Stimulated activated CD8-positive, alpha-beta memory T cell treated with anti-CD3 and anti-CD28 coated beads, Interleukin-15, amount 100 ng/mL, for 4 hours (primary cell): ENCODE measurements at places on chromosomes 3 and 15.

DNA sequence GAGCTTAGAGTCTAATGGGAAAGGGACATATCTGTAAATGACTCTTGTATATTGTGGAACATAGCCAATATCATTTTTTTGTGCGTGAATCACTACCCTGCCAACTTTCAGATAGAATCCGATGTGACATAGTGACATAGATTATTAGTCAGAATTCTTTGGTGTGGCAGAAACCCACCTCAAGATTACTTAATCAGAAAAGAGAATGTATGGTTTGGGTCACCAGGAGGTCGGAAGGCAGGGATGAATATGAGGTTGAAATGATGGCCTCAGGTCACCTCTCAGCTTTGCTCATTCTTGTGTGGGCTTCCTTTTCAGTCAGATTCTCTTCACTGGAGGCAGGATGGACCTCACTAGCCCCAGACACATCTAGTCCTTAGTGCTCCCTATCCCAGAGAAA is 41.4 kb downstream of the SNAPC5 start:
- DNase-seq: no peak

DNA sequence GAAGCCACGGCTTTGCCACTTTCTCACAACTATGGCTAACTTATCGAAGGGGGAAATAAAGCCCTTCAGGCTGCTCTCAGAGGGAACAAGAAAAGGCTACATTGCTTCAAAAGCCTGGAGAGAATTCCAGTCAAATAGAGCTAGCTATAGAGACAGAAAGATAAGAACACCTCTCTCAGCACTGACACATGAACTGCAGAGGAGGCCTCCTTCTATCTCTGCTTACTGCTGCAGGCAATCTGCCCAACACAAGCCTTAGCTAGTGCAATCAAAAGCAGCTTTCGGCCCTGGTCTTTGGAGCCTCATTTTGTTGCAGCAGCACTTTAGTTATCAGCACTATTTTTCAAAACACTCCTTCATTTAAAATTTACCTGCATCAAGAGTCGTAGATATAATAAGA is 118.4 kb upstream of the ROBO1 start:
- no peak for DNase-seq

DNA sequence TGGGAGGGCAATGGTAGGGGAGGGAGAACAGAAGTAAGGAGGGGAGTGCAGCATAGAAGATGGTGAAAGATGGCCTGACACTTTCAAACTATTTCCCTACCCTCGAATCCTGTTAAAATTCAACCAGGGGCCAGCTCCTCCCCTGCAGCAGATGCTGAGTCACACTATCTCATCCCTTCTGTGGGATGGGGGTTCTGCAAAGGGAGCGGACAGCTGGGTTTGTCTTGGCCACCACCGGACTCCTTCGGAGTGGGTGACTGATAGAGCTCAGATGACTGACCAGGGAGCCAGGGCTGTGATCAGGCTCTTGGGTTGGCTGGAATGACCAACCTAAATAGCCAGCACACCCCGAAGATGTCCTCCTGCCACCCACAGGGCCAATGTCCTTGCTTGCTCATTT is 33.6 kb upstream of the TMCC1 start:
- DNase-seq: no peak

DNA sequence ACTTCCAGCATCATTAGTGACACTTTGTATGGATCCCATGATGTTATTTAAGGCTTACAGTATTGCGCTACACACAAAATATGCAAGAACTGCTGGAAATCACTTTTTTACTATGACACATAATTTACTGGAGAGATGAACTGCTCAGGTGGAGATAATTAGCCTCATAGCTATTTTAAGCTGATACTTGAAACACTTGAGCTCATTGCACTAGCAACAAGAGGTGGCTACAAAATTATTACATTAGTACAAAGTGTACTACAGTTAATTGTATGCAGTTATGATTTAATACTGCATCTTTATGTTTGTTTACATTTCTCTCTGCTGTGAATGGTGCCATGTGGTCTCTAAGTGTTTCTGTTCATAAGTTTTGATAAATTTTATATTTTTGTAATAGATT is 6.5 kb upstream of the LZTFL1 start:
- no peak for DNase-seq

DNA sequence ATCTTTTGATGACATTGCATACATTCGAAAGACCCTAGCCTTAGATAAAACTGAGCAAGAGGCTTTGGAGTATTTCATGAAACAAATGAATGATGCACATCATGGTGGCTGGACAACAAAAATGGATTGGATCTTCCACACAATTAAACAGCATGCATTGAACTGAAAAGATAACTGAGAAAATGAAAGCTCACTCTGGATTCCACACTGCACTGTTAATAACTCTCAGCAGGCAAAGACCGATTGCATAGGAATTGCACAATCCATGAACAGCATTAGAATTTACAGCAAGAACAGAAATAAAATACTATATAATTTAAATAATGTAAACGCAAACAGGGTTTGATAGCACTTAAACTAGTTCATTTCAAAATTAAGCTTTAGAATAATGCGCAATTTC is 16.7 kb downstream of the KCNMB3 start:
- no peak for DNase-seq

- DNase-seq: no peak
Observed at GRCh38 chr15:51030649-51031316, 63.9 kb downstream of the TNFAIP8L3 start.

DNA sequence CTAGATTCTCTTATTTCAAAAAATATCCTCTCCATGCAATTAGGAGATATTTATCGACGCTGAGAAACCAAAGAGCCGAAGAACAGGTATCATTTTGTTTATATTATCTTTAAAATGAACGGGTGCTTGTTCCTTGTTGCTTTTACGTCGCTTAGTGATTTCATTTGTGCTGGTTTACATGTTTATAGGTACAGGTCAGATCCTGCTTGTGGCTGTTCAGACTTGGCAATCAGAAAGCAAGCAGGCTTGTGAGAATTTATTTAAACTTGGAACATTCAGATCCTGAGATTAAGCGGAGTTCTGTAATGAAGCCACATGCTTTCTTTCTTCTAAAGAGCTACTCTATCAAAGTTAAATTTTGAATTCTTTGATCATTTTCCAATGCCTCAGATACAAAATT is 43.0 kb upstream of the ATP2C1 start:
- DNase-seq: no peak

GRCh38 chr3:95813244-95813643 is 1001.1 kb upstream of the EPHA6 start:
- DNase-seq: no peak

DNA sequence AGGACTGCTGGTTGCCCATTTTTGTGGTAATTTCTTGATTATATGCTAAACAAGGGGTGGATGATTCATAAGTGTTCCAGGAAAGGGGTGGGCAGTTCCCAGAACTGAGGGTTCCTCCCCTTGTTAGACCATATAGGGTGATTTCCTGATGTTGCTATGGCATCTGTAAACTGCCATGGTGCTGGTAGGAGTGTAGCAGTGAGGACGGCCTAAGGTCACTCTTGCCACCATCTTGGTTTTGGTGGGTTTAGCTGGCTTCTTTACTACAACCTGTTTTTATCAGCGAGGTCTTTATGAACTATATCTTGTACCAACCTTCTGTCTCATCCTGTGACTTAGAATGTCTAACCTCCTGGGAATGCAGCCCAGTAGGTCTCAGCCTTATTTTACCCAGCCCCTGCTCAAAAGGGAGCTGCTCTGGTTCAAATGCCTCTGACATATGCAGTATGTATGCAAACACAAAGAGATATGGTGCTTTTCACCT is 46.2 kb downstream of the C3orf38 start:
- DNase-seq: no peak

GRCh38 chr15:38724827-38725226 is 160.2 kb upstream of the RASGRP1 start:
- no peak for DNase-seq
